ENCODE measurements at places on chromosomes 4 and X. TPM values are rescaled to one million over a fixed set of nuclear protein-coding genes. Genes with fewer than 3 reads are reported as not detected.

TMSB15A gene
- 49.4 TPM for total RNA-seq

GRCh38 chr4:81826335-81826734, 354.6 kb upstream of the RASGEF1B start:
- no peak for DNase-seq

DNA sequence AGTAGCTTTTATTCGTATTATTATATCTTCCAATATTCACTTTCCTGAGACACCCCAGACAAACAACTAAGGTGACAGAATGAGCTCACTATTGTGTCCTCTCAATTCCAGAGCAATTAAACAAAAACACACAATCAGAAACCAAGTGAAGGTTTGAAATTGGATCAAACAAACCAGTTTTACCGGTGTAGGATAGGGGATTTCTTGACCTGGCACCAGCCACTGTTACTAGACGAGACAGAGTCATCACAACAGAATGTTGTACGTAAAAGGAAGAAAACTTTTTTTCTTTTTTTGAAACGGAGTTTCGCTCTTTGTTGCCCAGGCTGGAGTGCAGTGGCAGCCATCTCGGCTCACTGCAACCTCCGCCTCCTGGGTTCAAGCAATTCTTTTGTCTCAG, 43.7 kb downstream of the LDOC1 start:
- DNase-seq, result no peak

DNA sequence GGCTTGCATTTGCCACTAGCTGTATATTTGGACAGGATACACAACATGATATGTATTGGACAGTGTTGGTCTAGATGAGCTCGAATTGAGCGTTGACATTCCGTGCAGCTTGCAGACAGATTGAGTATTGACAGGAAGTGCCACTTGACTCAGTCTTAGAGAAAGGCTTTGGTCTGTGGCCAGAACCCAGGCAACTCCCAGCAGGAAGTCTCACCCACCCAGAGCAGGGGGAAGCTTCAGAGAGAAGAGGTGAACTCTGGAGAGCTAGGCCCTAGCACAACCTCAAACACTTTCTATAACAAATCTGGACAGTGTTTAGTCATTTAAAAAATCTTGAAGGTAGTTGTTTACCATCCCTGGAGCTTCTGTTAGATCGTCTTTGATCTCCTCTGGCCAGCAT, 280.5 kb downstream of the FBXW7 start:
- DNase-seq, result no peak

SMARCA1 gene
- 57.3 TPM for total RNA-seq

RTL3 gene
- total RNA-seq, result not detected

Measured in WTC11 (cell line).